ENCODE measurements at places on chromosomes 1 and 21.

GRCh38 chr1:172357753-172358385 lies 62.6 kb upstream of the C1orf105 start:
- no peak for DNase-seq

DNA sequence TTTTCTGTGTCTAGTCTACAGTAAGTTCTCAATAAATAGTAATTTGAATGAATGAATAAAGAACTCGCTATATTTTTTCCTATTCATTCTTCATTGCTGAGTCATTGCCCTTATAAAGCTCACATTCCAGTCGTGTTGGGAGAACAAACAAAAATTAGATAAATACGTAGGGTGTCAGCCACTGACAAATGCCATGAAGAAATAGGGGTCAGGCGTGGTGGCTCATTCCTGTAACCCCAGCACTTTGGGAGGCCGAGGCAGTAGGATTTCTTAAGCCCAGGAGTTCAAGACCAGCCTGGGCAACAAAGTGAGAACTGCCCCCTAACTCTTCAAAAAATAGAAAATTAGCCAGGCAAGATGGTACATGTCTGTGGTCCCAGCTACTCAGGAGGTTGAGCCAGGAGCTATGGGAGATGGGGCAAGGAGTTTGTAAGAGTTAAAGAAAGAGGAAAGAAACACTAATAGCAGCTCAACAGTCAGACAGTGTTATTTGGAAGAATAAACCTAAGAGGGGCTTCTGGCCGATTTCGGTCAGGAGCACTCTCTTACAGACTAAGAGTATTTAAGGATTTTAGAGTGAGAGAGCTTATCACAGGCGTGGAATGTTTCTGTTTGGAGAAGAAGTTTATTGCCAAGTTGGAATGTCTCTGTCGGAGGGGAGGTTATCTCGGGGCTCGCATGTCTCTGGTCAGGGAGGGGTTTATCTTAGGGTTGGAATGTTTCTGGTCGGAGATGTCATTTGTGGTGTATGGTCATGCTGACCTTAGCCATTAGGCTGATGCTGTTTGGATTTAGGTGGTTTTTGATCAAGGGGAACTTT lies 1.8 kb upstream of the CHML start:
- no peak for DNase-seq

DNA sequence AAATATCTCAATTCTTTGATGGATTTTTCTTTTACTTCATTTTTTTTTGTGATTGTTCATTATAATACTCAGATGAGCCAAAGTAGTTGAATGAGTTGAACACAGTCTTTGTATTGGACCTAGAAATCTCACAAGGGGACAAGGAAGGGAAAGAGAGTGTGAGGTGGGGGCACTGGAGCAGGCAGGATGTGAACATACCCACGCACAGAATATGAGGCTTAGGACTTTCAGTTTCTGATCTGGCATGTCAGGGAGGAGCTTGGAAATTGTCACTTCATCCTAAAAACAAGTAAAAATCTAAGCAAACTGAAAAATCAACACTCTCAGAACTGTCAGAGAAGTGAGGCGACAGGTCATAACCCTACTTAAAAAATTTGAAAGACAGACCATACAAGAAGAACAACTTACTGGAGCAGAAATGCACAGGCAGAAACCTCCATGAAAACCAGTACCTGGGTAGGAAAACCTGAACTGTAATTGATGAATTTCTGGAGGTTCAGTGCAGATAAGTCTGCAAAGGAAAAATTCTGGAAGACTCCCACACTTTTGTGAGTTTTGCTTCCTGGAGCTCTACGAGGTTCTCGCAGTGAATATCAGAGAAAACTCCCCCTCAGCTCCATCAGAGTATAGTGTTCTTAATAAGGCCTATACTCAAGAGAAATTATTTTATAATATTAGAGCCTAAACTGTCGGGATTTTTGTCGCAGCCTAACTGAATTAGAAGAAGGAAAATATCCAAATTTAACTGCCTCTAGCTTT lies 3.6 kb upstream of the PTGS2 start:
- no peak for DNase-seq

GRCh38 chr1:182782587-182782913 lies 7.0 kb upstream of the NPL start:
- no peak for DNase-seq

DNA sequence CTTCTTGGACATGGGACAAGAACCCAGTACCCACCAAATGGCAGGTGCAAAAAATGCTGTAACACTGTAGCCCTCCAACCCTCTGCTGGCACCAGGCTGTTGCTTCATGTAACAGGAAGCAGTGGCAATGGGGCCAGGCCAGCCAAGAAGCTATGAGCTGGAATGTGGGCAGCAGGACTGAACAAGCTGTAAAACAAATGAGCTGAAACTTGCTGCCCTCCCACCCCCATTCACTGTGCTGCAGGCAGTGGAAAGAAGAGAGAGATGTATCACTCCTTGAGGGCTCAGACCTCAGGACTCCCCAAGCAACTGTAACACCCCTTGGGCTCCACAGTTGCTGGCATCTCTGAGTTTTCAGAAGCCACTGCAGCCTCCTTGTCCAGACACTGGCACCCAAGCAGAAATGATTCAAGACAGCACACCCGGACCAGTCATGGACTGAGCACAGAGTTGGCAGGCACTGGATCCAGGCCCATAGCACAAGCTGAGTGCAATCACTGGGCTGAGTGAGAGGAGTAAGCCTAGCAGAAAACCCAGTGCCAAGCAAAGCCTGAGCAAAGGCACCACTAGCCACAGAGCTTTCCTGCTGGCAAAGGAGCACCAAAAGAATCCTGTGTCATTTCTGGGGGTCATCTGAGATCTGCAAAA lies 321.4 kb upstream of the CXADR start:
- DNase-seq, result no peak

GRCh38 chr1:169048043-169048442 lies 58.4 kb upstream of the ATP1B1 start:
- DNase-seq, result no peak

GRCh38 chr1:180425952-180426351 lies 76.4 kb downstream of the ACBD6 start:
- no peak for DNase-seq

GRCh38 chr1:228139406-228139930 lies 611 bp upstream of the GUK1 start:
- DNase-seq, result no peak

DNA sequence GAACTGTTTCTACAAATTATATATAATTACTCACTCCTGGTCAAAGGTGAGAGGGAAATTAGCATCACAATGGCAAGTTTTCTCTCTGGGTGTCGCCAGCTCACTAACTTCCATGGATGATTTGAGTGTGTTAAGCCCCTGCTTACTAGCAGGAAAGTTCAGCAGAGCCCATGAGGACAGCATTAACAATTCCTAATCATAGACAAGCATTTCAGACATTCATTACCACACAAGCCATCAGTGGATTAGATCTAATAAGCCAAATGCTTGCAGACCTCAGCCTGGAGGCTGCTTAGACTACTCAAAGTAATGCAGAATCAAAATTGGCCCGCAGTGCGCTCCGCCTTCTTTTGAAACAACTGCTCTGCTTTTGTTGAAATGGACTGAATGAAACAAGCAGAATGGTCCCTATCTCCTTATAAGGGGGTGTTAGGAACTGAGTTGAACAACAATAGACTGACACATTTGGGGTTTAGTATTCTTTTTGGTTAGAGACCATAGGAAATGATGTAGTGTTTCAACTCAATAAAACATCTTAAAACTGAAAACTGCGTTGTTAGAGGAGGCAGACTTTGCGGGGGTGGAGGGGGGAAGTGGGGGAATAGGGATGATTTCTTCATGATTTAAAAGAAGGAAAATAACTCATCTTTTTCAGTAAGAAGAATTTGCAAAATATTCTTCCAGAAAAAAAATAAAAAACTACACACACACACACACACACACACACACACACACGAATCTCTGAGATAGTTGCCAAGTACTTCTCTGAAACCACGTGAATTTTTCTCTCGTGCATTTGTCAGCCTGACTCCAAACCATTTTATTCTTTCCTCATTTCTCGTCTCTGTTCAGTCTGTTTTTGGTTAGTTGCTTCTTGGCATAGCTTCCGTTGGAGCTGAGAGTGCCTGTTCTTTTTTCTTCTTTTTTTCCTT lies 54.6 kb downstream of the GORAB start:
- DNase-seq, result no peak

GRCh38 chr1:15598436-15598835 lies 13.6 kb upstream of the AGMAT start:
- no peak for DNase-seq

DNA sequence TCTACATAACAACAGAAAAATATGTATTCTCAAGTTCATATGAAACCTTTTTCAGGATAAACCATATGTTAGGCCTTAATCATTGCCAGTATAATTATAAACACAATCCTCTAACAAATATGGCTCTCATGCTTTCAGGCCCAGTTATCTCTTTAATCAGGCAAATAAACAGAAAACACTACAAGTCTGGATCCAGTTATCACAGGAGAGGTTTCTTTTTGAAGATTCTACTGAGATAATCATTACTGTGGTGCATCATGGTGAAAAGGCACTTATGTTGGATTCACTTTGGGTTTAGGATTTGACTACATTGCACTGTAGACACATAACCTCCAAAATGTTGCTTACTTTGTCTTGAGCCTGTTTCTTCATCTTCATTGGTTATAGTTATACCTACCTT lies 8.4 kb upstream of the ATP6V1G3 start:
- no peak for DNase-seq

- no peak for DNase-seq
Measured at GRCh38 chr21:19368944-19369343, 965.4 kb upstream of the TMPRSS15 start.

GRCh38 chr1:20721117-20722061 lies 3.6 kb upstream of the KIF17 start:
- DNase-seq, result no peak

DNA sequence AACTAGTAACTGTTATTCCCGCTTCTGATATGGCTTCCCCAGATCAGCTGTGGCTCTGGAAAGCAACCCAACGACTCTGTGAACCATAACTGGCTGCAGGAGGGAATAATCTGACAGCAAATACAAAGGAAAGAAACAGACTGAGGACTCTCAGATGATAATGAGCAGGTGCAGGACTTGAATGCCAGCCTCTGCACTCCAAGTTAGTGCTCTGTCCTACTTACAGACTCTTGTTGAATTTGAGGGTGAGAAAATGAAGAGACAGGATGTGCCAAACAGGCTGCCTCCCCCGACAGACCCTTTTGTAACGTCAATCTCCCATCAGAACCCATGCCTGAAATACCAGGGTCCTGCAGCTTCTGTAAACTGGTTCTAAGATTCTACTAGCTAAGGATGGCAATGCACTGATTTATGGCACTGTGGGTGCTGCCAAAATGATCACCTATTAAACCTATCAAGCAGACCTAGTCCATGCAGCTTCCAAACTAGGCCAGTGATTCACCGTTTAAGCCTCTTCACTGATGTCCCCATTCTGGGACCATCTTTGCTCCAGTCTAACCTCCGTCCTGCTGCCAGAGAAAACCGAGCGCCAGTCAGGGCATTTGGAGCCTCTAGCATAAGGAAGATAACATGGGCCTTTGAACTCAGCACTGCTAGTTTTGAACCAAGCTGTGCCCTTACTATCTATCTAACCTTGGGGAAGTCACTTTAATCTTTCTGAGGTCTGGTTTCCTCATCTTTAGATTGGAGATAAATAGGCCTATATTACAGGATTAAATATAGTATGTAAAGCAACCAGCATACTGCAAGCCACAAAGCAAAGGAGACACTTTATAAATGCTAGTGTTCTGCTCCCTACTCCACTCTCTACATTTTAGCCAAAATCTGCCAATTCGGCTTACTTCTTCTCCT lies 4.8 kb downstream of the MKNK1 start:
- no peak for DNase-seq

DNA sequence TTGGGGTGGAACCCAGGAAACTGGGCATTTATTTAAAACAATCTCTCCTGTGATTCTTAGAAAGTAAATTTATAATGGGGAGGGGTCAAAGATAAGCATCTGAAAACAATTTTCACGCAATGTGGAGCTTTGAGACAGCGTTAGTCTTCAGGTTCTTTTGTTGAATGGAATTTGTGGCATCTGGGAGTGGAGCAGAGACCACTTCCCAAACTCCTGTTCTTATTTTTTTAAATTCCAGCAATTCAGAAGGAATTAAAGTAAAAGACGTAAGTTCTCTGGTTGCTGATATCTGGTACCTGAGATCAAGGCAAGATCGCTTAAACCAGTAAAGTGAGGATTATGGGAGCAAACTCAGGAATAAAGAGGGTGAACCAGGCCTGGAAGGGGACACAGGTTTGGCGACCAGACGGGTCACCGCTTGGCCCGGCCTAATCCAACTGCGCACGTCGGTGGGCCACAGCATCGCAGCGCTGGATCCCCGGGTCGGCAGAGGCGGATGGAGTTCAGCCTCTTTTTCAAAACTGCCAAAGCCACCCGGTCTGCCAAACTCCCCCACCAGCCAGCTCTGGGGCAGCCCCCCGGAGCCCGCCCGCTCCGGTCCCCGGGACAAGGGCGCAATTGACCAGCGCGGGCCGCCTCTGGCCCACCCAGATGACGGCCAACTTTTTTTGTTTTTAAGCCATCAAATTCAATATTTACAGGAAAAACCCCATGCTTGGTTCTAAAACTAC lies 754 bp upstream of the PDPN start:
- DNase-seq, result no peak

DNA sequence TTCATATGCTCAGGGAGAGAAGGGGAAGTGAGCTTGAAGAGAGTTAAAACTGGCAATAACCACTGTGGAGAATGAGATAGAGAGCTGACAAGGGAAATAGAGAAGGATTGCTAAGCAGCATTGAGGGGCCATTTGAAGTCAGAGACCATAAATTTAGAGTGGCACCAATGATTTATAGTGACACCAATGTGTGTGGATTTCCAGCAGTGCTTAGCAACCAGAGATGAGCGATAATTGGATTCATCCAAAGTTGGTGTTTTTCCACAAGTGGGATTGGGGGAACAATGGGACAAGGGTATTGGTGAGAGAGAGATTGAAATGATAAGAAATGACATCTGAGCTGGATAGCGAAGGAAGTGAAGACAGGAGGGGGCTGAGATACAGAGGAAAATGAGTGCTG lies 114.1 kb downstream of the C1orf94 start:
- no peak for DNase-seq

DNA sequence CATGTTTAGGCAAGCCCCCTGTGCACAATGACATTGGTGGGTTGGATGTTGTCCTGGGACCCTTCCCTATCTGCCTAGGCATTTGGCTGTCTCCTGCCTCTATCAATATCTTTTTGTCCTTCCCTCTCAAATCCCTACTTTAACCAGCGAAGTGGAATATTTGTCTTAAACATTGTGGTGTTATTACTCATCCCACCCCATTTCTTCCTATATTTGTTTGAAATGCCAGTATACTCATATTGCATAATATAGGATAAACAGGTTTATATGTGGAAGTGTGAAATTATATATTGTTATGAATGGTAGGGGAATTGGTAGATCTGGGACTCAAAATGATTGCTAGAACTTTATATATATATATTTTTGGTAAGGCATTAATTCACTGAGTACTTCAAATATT lies 80.0 kb downstream of the ADGRL2 start:
- DNase-seq, result no peak

- no peak for DNase-seq
Measured at GRCh38 chr1:95542936-95543335, 308.9 kb downstream of the RWDD3 start.

Measured in GM12892 (cell line).